ENCODE measurements at places on chromosomes 2 and 18. TPM values are rescaled to one million over a fixed set of nuclear protein-coding genes. Genes with fewer than 3 reads are reported as not detected.

- peaks cover 25% of the 10 kb centered on the region for H3K36me3 ChIP-seq
- no peak for DNase-seq
- H3K4me1 ChIP-seq = peaks cover 9% of the 10 kb centered on the region
- no peak overlapping the region for H3K27ac ChIP-seq
- no peaks in the 10 kb centered on the region for H3K27me3 ChIP-seq
- no peak overlapping the region for H3K4me3 ChIP-seq
Measured at GRCh38 chr2:230494980-230495379, 79.0 kb downstream of the SP100 start.

DNA sequence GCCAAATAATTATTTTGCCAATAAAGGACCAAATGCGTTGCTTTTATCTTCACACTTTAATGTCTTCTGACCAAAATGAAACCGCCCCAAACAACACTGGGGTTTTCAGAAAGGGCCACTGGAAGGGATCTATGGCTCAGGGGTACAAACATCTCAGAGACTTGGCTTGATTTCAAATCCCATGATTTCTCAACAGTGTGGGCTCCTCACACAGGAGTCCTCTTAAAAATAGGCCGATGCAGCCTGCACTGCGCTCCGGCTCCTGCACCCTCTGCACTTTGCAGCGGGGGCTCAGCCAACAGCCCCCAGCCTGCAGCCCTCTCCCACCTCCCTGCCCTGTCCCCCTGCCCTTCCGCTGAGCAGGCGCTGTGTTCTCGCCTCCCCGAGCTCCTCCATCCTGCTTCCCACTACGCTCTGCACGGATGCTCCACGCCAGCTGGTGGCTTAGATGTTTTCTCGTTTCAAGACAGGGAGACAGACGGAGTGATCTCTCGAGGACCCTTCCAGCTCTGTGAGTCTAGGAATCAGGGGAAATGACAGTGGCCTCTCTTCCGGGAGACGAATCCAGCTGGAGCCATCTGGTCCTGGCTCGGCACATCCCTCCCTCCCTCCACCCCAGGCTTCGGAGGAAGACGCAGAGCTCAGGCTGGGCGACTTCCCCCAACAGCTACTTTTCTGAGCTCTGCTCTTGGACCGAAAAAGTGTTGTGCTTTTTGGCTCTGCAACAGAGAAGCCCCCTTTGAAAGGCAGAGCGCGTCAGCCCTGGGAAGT, 71.4 kb downstream of the KCNF1 start:
- no peak for DNase-seq
- no peak overlapping the region for H3K4me3 ChIP-seq
- H3K36me3 ChIP-seq = no peaks in the 10 kb centered on the region
- H3K27me3 ChIP-seq = no peaks in the 10 kb centered on the region
- no peaks in the 10 kb centered on the region for H3K4me1 ChIP-seq

Gene POU3F3
- not detected for total RNA-seq

Gene TMEM163
- total RNA-seq = 0.73 TPM

Gene LOXHD1
- total RNA-seq = 0.13 TPM

Measured in T-cell (primary cell).